ENCODE measurements at places on chromosomes 1 and 21. TPM values are rescaled to one million over a fixed set of nuclear protein-coding genes. Genes with fewer than 3 reads are reported as not detected.

Gene CFHR5
- total RNA-seq, result not detected

DNA sequence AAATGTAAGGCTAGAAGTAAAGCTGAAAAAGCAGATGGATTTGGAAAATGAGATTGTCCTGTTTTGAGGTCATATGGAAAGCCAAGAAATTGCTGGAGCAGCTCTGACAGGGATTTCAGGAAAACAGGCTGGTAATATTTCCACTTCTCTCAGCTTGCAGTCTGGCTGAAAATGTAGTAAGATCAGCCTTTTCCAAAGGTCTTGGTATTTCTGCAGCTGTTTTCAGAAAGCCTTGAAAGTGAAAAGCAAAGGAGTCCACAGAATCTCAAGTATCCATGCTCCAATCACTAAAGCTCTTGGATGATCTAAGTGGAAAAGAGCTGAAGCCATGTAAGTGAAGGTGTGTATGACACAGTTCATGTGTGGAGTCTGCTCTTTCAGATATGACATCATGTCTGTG lies 41.6 kb upstream of the APOBEC4 start:
- no peak overlapping the region for H3K27ac ChIP-seq
- no peaks in the 10 kb centered on the region for H3K4me1 ChIP-seq

Gene ACTL8
- total RNA-seq, result 0.47 TPM

- no peak overlapping the region for H3K27ac ChIP-seq
- H3K4me1 ChIP-seq, result no peaks in the 10 kb centered on the region
- H3K36me3 ChIP-seq, result no peaks in the 10 kb centered on the region
- H3K4me3 ChIP-seq, result no peak overlapping the region
Measured at GRCh38 chr21:15144026-15144425, 79.2 kb upstream of the NRIP1 start.

DNA sequence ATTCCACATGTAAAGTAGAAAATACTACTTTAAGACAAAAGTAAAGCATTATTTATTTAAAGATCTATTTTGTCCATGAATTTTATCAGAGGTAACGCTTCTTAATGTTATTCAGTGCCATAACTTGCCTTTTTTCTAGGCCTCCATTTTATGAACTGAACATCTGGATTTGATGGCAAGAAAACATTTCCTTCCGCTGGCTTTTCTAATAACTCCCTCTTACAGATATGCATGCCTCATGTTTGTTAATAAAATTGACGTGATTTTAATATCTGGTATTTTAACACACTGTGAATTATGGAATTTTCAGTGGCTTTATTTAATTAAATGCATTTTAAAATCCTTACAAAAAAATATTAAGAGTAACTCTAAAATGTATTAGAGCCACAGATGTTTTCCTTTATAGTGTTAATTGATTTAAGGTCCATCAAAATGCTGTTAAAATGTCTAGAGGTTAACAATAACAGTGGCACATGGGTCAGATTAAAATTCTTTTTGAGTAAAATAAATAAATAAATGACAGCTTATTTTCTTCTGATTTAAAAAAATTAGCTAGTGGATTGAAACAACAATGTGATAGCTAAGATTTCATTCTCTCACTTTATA lies 15.1 kb downstream of the PTPRC start:
- no peaks in the 10 kb centered on the region for H3K27me3 ChIP-seq
- no peak overlapping the region for H3K27ac ChIP-seq
- no peaks in the 10 kb centered on the region for H3K4me1 ChIP-seq
- no peaks in the 10 kb centered on the region for H3K36me3 ChIP-seq
- no peak overlapping the region for H3K4me3 ChIP-seq
- DNase-seq, result no peak

- H3K4me3 ChIP-seq, result no peak overlapping the region
- H3K4me1 ChIP-seq, result no peaks in the 10 kb centered on the region
- H3K36me3 ChIP-seq, result no peaks in the 10 kb centered on the region
- H3K27me3 ChIP-seq, result no peaks in the 10 kb centered on the region
- DNase-seq, result no peak
Measured at GRCh38 chr21:38136201-38136600, 120.6 kb upstream of the KCNJ15 start.

GRCh38 chr21:32311621-32312020 lies 13.0 kb downstream of the MRAP start:
- H3K4me3 ChIP-seq, result no peak overlapping the region
- no peak overlapping the region for H3K27ac ChIP-seq

- H3K4me3 ChIP-seq, result no peak overlapping the region
- no peak overlapping the region for H3K27ac ChIP-seq
- no peaks in the 10 kb centered on the region for H3K36me3 ChIP-seq
- H3K27me3 ChIP-seq, result no peaks in the 10 kb centered on the region
Measured at GRCh38 chr1:65104854-65105534, 43.0 kb upstream of the AK4 start.

Data from H1 (cell line).